ENCODE measurements at places on chromosomes 12 and 14.

- DNase-seq = no peak
These were observed 66.7 kb downstream of the CCDC88C start for GRCh38 chr14:91350813-91351511.

- DNase-seq = no peak
These were observed 26.4 kb downstream of the KCNK13 start for GRCh38 chr14:90088176-90088575.

- DNase-seq = no peak
These were observed 1.8 kb downstream of the PLBD2 start for GRCh38 chr12:113359939-113360748.

DNA sequence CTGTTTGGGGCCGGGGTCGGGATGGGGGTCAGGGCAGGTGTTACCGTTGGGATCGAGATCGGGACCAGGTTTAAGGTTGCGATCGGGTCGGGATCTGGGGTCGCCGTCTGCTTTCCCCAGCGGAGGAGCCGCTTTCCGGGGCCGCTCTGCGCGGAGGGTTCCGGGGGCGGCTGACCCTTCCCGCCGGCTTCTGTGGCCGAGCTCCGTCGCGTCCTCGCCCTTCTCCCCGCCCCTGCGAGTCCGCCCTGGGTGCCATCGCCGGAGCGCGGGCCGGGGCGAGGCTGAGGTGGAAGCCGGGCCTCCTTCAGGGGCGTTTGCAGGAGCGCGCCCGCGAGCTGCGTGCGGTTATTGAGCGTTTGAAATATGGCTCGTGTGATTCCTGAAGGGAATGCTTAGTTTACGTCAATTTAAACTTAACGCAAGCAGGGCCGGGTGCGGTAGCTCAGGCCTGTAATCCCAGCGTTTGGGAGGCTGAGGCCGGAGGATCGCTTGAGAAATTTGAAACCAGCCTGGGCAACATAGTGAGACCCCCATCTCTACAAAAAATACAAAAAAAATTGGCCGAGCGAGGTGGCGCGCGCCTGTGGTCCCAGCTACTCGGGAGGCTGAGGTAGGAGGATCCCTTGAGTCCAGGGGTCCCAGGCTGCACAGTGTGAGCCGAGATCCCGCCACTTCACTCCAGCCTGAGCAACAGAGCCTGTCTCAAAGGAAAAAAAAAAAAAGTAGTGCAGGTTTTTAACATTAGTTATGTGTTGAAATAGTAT, 620 bp downstream of the PGAM5 start:
- no peak for DNase-seq

GRCh38 chr12:118063576-118064391, 2.8 kb upstream of the WSB2 start:
- no peak for DNase-seq

- no peak for DNase-seq
These were observed 203.8 kb upstream of the RGS6 start for GRCh38 chr14:71728386-71728785.

DNA sequence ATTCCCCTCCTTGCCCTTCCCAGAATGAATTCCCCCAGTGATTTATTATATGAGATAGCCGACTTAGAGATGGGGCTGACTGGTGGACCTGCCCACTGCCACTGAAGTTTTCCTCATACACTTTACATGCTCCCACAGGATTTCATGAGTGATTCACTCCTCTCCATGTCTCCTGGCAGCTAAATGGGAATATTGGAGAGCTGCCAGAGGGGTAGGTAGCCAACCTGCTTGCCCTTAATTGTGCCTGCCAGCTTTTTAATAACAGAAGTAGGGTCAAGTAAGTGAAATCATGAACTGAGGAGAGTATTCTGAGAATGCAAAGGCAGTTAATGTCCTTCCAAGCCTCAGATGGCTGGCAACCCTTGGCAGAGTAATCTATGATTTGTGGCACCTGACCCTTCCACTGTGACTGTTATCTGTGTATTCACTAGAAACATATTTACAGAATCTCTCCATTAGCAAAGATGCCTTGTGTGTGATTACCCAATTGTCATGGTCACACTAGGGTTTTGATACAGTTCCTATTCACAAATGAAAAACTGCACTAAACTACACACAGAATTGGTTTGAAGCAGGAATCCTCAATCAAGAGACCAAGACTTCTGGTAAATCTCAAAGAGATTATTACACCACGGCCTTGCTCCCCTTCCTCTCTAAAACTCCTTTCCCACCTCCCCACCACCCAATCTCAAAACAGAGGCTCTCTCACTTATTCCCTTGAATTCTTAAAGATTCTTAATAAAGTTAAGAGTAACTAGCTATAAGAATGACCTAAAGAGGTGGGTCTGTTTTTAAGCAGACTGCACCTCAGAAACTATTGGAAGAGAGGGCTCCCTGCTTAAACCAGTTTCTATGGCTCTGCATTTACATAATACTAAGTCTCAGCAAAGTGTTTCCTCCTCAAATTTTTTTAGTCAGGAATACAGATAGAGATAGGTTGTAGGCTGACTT, 17.2 kb downstream of the NKX2-1 start:
- peak; percentile 77 for DNase-seq

- no peak for DNase-seq
These were observed 100.3 kb downstream of the ERC1 start for GRCh38 chr12:1091350-1091749.

DNA sequence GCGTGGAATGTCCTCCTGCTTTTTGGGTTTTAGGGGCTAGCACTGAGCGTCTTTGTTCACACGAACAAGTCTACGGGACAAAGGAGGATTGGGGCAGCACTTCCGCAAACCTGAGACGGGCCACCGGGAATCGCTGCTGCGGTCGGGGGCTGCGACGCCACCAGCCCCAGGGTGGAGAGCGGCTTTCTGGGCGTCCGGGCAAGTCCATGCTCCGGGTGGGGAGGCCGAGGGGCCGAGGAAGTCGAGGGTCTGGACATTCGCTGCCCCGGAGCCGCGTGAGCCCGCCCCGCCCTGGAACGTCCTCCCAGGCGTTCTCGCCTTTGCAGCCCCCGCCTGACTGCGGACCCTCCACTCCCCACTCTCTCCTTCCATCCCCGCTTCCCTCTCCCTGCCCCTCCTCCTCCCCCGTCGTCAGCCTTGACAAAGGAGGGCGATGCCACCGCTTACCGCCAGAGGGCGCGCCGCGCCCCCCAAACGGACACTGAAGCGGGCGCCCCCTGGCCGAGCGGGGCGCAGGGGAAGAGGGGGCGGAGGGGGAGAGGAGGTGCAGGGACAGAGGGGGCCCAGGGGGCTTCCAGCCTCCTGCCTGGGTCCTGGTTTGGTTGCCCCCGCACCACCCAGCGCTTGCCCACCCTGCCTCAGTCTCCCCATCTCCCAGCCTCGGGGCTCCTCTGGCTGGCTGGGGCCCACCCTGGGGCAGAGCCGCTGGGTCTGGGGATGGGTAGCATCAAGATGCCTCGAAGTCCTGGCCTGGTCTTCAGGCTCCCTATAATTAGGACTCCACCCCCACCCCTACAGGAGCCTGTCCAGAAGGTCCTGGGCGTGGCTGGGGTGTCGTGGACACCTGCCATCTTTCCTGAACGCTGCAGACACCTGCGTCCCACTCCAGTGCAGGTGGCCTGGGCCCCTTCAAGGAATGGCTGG, 39.1 kb upstream of the INF2 start:
- no peak for DNase-seq

GRCh38 chr14:104680806-104681688, 8.4 kb upstream of the INF2 start:
- no peak for DNase-seq

DNA sequence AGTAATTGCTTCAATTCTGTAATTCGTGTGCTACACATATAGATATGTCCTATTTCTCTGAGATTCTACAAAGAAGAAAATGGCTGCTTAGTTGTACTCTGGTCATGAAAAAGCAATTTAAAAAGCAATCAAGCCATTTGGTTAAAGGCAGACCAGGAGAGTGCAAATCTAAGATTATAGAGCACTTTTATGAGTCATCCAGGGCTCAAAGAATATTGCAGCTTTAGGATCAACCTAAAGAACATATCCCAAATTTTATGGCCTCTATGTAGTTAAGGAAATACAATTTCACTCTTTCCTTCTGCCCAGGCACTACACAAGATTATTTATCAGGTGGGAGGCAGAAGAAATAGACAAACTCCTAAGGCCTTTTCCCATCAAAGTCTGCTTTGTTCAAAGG, 332.8 kb downstream of the SEC23A start:
- no peak for DNase-seq

GRCh38 chr12:116236148-116236731, 41.3 kb downstream of the MED13L start:
- DNase-seq = peak; percentile 39

DNA sequence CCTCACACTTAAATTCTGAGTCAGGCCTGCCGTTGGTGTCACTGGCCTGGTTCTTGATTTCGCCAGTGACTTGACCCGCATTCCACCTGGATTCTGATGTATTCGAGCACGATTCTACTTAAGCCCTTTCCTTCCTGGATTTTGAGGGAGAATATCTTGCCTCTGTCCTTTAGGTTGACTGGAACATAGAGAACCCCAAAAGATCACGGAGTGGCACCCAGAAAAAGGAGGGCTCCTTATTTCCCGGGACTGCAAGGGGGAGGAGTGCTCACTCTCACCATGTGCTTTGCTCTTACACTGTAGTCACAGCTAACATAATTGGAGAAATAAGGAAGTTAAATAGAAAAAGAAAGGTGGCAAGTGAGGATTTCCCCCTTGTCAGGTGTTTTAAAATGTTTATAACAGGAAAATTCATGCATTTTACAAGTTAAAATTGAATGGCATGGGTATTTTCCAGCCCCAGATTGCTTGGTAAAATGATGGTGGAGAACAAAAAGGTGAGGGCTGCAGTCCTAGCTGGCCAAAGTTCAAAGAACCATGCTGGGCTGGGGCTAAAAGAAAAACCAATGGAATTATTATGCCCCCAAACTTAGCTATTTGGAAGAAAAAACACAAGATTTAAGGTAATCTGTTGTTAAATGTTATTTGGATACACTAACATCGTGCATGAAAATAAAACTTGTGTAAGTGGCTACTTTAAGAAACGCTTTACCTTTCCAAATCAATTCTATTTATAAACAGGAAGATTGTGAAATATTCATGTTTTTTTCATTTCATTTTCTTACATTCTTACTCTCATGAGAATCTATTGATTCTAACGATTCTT, 8.9 kb downstream of the FOXA1 start:
- DNase-seq = no peak

- DNase-seq = no peak
These were observed 330.5 kb downstream of the PAWR start for GRCh38 chr12:79360286-79360685.

DNA sequence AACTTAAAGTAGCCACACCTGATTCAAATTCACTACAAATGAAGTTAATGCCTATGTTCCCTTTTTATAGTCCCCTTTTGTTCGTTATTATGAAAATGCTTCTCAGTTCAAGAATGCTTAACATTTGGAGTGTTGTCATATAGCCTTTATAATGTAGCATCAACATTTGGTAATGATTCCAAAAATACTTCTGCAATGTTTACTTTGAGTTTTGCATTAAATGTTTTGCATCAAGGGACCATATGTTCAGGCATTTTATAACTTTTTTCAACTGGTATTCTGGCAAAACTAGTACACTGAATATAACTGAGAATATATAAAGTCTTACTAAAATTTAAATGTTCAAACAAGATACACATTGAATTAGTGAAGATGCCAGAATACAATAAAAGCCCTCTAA, 209.6 kb upstream of the SLC16A7 start:
- DNase-seq = no peak

GRCh38 chr12:120231316-120232011, 30.6 kb upstream of the RPLP0 start:
- peak; percentile 28 for DNase-seq

GRCh38 chr12:79993106-79993862, 58.4 kb upstream of the PPP1R12A start:
- no peak for DNase-seq

DNA sequence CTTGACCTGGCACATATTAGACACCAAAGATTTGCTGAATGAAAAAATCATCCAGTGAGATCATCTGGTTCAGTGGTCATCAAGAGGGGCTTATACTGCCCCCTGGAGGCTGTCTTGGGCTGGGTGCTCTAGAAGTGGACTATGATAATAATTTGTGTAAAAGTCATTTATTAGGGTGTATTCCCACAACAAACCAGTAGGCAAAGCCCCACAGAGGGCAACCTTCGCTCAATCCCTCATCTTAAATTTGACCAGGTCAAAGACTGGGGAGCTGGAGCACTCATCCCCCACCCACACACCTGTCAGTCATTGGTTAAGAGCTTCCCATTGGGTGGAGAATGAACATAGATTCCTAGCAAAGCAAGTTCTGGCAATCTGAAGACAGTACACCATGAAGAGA, 20.0 kb upstream of the FICD start:
- DNase-seq = no peak

- peak; percentile 54 for DNase-seq
These were observed 17.4 kb upstream of the SALL2 start for GRCh38 chr14:21543521-21543960.

- no peak for DNase-seq
These were observed 501.0 kb downstream of the EGLN3 start for GRCh38 chr14:33449703-33450395.

GRCh38 chr12:52531566-52532300, 11.5 kb upstream of the KRT5 start:
- no peak for DNase-seq

- no peak for DNase-seq
These were observed 31.8 kb upstream of the MIS18BP1 start for GRCh38 chr14:45284802-45285201.

Measured in NCI-H2227 treated with DMSO at 0.1 percent for 48 hours (cell line).